ENCODE measurements at places on chromosomes 16 and 17.

DNA sequence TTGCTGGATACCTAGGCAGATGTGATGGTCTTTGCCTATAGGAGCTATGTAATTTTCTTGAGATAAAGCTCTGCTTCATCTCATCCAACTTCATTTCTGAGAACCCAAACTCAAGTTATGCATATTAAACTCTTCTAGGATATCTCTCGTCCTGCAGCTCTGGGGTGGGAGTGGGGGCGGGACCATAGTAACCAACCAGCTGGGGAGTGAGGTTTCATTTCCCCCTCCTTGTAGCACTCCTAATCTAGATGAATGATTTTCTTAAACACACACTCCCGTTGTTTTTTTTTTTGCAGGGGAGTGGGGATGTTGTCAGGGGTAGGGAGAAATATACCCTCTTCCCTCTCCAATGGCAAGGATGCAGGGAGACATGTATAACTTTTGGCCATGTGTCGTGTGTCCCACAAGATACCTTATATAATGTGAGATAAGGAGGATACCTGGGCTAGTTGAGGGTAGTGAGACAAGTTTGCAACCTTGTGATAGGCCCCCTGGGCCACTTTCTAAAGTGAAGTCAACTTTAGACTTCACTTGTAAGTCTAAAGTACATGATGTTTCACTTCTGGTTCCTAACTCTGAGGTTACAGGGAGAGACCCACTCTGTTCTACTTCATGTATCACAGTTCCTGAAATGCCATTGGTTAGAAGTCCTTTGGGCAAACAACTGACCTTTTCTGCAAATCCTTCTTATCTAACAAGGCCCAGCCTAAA is 10.5 kb upstream of the HEATR6 start:
- no peak for DNase-seq

- DNase-seq, result no peak
Measured at GRCh38 chr17:73850426-73850825, 206.2 kb upstream of the SDK2 start.

GRCh38 chr17:42065201-42065600 is 14.8 kb upstream of the C17orf113 start:
- DNase-seq, result no peak

DNA sequence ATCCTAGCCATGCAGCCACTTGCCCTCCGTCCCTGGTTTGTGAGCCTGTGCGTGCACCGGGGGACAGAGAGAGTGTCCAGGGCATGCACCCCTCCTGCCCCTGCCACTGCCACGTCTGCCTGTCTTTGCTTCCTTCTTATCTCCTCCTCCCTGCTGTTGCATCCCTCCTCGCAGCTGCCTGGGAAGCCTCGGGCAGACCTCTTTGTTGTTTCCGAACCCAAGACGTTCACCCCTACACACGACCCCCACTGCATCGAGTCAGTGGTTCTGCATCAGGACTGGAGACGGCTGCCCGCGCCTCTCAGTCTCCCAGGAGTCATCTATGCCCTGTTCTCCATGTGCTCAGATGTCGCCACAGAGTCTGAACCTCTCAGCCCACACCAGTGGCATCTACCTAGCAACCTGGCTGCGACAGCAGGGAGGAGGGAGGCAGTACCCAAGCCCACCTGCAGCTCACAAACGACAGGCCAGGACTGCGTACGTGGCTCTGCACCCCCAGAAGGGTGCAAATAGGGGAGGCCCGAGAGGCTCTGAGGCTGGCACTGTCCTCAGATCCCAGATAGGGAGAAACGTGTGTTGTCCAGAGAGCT is 5.2 kb downstream of the TIMP2 start:
- DNase-seq, result no peak

GRCh38 chr16:57574086-57574485 is 31.6 kb downstream of the ADGRG5 start:
- no peak for DNase-seq

Measured in stimulated activated CD4-positive, alpha-beta T cell treated with anti-CD3 and anti-CD28 coated beads, Interleukin-1b, Interleukin-23, amount 100 ng/mL, for 1 hour (primary cell).